K562 (cell line): ENCODE measurements at places on chromosomes 7 and 10. TPM values are rescaled to one million over a fixed set of nuclear protein-coding genes. Genes with fewer than 3 reads are reported as not detected.
A peak's percentile ranks its signal among the peaks of the same experiment; 100 is the strongest.

DNA sequence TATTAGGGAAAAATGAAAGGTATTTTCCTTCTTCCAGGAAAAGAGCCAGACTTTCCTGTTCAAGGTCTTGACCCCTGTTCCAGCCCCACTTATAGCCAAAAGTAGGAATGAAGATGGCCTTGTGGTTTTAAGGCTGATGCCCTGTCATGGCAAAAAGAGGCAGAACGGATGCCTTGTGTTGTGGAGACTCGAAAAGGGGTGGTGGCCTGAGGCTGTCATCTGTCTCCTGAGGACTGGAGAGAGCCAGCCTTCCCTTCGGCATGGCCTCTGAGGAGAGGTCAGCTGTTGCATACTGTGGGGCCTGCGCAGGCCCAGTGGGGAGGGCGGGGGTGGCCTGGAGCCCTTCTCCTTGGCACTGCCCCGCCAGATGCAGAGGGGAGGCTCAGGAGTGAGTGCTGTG is 166.0 kb upstream of the EEPD1 start:
- no peak for DNase-seq

GRCh38 chr7:57305192-57305748 is 144.7 kb upstream of the ZNF716 start:
- DNase-seq: peak; percentile 26

GRCh38 chr7:78691584-78691983 is 761.9 kb downstream of the MAGI2 start:
- no peak for DNase-seq

- no peak for DNase-seq
These were observed 47.7 kb upstream of the PCBD1 start for GRCh38 chr10:70936111-70936510.

DNA sequence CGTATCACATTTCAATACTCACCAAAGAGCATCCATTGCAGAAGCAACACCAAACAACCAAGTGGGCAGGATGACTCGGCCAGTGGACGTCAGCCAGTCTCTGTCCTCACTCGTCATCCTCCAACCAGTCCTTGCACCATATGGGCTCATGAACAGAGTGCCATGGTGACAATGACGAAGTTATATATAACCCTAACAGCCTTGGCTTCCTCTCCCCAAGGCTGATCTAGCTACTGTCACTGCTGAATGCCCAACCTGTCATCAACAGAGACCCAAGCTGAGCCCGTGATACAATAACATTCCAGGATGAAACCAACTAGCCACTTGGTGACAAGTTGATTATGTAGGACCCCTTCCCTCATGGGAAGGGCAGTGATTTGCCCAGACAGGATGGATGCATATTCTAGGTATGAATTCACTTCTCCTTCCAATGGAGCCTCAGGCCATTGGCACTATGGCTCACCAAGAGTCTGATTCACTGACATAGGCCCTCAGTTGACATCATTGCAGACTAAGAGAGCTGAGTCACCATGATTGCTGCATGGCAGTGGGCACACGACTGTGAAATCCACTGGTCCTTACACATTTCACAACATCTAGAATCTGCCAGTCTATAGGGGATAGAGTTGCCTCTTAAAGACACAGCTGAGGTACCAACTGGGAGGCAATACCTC is 26.3 kb upstream of the PPIF start:
- DNase-seq: no peak

GRCh38 chr7:136104269-136104603 is 127.1 kb upstream of the MTPN start:
- DNase-seq: peak; percentile 68

ASZ1 gene
- polyA plus RNA-seq: not detected in 2 replicates

DNA sequence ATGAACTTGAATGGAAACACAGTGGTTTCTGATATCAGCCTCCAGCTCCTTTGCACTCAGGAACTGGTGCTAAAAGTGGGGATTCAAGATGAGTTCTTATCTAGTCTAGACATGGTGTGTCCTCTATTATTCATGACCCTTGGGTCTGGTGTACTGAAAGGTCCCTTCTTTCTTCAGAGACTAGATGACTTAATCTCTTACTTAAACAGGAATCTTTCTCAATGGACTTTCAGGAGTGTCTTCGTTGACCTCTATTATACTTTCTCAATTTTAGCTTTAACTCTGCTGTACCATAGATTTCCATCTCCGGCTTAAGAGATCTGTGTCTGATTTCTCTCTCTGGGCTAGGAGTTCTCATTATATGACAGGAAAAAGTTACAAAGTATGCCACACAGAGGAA is 83.5 kb upstream of the INHBA start:
- DNase-seq: no peak

HTR5A gene
- not detected in 2 replicates for polyA plus RNA-seq

FAM25G gene
- not detected in 2 replicates for polyA plus RNA-seq

DNA sequence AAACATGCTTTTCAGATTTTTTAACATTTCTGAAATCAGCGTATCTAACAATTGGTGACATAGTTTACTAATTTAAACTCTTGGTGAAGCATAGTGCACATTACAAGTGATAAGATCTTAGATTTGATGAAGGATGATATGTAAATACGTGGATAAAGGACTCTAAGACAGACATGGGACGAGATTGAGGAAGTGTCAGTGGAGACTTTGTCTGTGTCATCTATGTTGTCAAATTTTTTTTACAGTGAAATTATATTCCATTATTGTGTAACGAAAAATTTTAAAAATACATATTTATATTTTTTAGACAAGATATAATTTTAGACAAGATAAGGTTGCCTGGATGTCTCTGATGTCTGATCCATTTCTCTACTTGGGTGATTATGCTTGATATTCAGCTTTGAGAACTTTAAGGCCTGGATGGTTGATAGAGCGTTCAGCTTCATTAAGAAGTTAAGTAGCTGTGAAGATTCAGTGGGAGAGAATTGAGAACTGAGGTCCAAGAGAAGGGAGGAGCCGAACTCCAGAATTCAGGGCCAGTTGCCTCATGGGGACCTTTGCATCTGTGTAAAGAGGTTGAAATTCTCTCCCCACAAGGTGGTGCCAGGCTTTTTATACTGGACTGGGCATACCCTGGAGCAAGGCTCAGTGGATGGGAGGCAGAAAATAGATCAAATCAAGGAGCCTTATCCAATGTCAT is 62.7 kb downstream of the KAT6B start:
- no peak for DNase-seq

GRCh38 chr10:11783558-11783865 is 39.6 kb upstream of the PROSER2 start:
- DNase-seq: no peak

GRCh38 chr7:151728746-151729145 is 148.2 kb downstream of the PRKAG2 start:
- DNase-seq: no peak

PHF14 gene
- 29.5 and 41.1 TPM in 2 replicates for polyA plus RNA-seq

DNA sequence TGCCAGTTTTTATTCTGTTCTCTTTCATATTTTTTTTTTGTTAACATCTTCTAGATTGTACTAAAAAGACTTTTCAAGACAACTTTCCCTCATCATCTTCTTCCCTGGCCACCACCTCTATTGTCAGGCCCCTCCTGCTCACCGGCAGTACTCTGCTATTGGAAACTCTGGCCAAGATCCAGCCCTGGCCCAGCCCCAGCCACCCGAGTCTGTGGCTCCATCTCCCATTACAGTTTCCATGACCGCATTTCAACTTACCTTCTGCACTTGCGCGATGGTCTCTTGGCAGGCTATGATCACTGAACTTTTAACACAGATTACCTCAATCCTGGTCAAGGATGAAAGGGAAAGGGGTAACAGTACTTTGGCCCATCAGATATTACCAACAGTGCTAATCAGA is 137.7 kb upstream of the POM121L12 start:
- no peak for DNase-seq

DNA sequence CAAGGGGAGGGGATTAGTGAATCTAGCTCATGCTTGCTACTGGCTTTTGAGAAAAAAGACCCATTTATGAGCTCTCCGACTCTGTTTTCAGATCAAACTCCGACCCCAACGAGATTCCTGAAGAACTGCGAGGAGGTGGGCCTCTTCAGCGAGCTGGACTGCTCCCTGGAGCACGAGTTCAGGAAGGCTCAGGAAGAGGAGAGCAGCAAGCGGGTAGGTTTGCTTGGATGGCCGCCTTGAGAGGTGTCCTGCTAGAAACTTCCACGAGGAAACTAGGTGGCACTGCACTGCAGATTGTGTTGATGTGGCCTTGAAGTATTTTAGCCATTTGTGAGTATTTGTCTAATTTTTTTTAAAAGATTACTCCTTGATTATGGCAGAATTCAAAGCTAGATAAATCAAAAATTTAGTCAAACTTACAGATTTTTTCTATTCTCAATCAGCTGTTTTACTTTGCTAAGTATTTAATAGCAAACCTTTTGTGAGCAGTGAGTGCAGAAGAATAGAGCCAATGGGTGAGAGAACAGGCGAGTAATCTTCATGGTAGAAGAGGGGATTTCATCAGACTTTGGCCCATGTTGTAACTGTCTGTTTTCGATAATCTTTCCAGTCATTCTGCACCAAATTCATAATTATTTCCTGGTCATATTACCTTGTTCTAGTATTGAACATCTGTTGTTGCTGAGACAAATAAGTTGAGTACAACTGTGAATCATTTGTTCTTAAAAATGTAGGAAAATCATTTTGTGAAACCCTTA is 95.4 kb downstream of the CREB5 start:
- DNase-seq: no peak

- DNase-seq: no peak
These were observed 4.0 kb downstream of the CRCP start for GRCh38 chr7:66118603-66119002.

- DNase-seq: no peak
These were observed 255.1 kb upstream of the SP4 start for GRCh38 chr7:21172800-21173199.

NET1 gene
- polyA plus RNA-seq: 98.9 and 105 TPM in 2 replicates

GRCh38 chr7:28406192-28406591 is 6.1 kb upstream of the CREB5 start:
- no peak for DNase-seq

DNA sequence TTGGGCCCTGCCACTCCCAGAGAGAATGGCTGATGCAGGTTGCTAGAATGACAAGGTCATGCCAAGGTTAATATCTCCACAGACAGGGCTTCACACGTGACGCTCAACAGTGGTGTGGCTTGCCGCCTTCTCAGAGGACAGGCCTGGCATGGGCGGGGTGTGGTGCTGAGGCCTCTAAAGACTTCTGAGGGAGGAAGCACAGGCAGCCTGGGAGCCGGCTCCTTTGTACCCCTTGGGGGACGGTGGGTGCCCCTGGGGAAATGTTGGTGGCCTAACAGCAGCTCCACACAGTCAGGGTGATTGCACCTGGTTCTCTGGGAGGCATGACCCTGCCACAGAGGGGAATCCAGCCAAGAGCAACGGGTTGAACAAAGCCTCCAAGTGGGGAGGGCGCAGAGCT is 115.1 kb downstream of the PKD1L1 start:
- no peak for DNase-seq

C10orf67 gene
- polyA plus RNA-seq: not detected in 2 replicates

DNA sequence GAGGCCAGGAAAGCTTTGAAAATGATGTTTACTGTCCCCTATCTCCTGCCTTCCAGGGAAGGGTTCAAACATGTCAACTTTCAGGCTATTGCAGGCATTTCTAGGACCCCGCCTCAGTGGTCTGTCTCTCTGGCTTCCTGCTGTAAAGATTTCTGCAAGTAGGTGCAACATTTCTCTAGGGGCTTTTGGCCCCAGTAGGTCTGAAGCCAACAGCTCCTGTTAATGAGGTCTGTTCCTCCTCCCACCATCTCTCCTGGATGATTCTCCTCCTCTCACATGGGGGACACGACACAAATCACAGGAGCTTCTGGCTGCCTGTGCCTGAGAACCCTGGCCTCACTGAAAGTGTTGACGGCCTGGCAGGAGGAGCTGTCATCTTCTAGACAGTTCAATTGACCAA is 194.3 kb downstream of the CYP26A1 start:
- no peak for DNase-seq

CPVL gene
- polyA plus RNA-seq: 1.0 and 1.5 TPM in 2 replicates

- DNase-seq: no peak
These were observed 1.7 kb downstream of the GRM8 start for GRCh38 chr7:127251036-127251464.

FAM107B gene
- 1.1 and 1.4 TPM in 2 replicates for polyA plus RNA-seq

NOS3 gene
- polyA plus RNA-seq: 102 and 118 TPM in 2 replicates

DNA sequence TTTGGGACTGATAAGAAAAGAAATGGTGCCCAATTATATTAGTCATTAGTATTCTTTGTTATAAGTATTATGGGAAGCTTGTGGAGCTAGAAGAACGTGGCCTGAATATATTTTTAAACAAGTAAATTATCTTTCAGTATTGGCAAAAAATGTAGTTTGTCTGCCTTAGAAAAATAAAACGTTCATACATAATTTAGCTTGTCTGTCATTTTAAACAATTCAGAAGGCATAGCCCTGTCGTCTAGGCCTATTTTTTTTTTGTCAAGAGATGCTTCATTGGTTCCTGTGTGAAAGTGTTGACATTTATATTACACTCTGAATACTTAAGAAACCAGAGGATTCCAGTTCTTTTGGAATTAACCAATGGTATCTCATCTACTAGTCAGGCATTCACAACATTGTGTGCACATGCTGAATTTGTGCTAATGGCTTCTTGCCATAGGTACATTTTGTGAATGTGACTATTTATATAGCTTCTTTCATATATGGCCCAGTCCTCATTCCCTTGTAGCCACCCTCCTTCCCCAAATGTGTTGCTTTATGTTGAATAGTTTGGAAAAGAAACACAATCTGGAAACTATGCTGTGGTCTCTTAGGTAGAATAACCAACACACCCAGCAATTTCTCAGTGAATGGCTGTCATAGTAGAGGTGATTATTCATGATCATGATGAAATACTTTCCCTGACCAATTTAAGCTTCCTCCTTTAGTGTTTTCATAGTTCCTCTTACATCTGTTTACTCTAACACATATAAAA is 435.8 kb downstream of the EXOC4 start:
- DNase-seq: no peak

GRCh38 chr7:3787717-3788264 is 486.7 kb downstream of the SDK1 start:
- DNase-seq: no peak

DNA sequence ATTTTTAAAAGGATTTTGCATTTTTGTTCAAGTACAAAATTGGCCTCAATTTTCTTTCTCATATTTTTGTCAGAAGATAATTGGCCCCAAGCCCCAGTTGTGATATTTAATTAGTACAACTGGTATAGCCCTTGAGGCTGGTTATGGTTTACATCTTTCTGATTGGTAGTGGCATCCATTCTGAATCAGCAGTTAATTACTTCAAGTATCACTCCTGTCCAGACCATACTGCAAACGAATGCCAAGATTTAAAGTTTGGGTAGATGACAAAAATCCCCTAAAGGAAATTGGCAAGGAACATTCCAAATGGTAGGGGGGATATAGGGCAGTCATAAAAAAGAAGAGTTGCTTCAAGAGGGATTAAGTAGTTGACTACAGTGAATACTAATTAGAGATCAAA is 23.1 kb downstream of the MYPN start:
- DNase-seq: no peak

GRCh38 chr7:151508991-151509390 is 10.7 kb downstream of the RHEB start:
- no peak for DNase-seq

GRCh38 chr10:48511875-48512231 is 93.0 kb downstream of the ARHGAP22 start:
- no peak for DNase-seq

DNA sequence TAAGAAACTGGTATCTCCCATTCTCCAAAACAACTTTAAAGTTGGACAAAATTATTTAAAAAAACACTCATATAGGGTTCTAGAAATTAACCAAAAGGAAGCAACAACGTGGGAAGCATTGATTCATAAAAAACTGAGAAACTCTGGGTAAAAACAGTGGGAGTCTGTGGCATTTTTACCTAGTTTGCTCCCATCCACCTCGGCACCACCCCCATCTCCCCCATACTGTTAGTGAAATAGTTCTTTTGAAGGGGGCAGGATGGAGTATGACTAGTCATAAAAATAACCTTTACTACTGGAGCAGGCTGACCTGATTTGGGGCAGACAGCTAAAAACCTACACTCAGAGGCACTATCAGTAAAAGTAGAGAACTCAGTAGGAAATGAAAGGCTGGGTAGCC is 123.2 kb downstream of the AVL9 start:
- DNase-seq: peak; percentile 63

IGF2BP3 gene
- 45.3 and 55.8 TPM in 2 replicates for polyA plus RNA-seq
